ENCODE measurements at places on chromosomes 4 and X. TPM values are rescaled to one million over a fixed set of nuclear protein-coding genes. Genes with fewer than 3 reads are reported as not detected.
A peak's percentile ranks its signal among the peaks of the same experiment; 100 is the strongest.

DNA sequence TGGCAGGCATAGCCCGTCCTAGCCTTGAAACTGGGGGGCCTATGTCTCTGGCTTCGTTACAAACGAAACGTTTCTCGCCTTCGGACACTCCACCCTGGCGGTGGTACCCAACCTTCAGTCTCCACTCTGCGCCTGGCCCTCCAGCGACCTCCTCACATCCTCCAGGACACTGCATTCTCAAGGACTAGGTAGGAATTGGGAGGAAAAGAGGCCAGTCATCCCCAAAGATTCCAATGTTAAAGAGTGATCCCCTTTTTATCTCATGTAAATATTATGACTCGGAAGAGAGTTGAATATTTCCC is 2.1 kb upstream of the NKX6-1 start:
- DNase-seq: no peak
- H3K36me3 ChIP-seq: no peaks in the 10 kb centered on the region
- H3K4me3 ChIP-seq: no peak overlapping the region
- no peak overlapping the region for H3K27ac ChIP-seq

DNA sequence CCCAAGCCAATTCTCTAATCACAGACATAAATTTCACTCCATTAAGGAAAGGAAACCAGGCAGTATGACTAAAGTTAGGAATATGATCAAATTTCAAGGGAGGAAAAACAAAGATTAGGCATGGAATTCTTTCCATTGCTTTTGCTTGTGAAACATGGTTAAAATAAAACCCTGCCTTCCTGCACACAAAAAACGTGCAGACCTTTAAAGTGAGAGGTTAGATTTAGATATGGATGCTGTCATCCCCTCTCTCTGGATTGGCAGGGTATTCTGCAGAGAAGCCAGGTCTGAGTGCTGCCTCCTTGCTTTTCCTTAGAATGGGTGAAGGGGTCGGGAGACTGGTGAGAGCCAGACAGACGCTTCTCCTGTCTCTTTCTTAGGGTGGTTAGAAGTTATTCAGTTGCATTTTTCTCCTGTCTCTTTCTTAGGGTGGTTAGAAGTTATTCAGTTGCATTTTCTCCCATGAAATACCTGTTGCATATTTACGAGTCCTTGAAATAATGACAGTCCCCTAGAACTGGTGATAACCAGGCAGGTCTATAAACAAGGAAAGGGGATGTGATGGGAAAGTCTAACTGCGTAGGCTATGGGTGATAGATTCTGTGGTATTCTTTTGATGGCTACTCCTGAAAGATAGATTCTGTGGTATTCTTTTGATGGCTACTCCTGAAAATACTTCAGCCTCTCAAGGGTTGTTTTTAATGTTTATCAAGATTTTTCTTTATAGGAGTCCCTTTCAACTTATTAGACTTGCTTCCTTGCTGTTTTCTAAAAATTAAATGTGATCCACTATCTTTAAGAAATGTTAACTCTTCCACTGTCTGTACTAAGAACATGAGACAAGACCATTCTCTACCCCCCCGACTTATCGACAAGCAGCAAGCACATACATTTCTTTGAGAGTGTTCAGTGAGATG is 163.6 kb downstream of the SPRY1 start:
- H3K4me1 ChIP-seq: peaks cover 17% of the 10 kb centered on the region
- H3K4me3 ChIP-seq: no peak overlapping the region
- H3K27me3 ChIP-seq: no peaks in the 10 kb centered on the region

- no peaks in the 10 kb centered on the region for H3K27me3 ChIP-seq
- no peak overlapping the region for H3K4me3 ChIP-seq
- no peak for DNase-seq
- no peaks in the 10 kb centered on the region for H3K4me1 ChIP-seq
- no peaks in the 10 kb centered on the region for H3K36me3 ChIP-seq
These were observed 140.3 kb upstream of the PGRMC2 start for GRCh38 chr4:128427832-128428366.

- peaks cover 11% of the 10 kb centered on the region for H3K4me1 ChIP-seq
- DNase-seq: no peak
- H3K36me3 ChIP-seq: no peaks in the 10 kb centered on the region
- H3K27me3 ChIP-seq: no peaks in the 10 kb centered on the region
- peak overlapping the region; percentile 84 for H3K27ac ChIP-seq
- H3K4me3 ChIP-seq: peak overlapping the region; percentile 63
These were observed 477 bp downstream of the FGF5 start for GRCh38 chr4:80266902-80267380.

XPNPEP2 gene
- total RNA-seq: 3.4 TPM

Measured in sigmoid colon (tissue), 7 donors.